ENCODE measurements at places on chromosomes 13 and 19.

- DNase-seq, result no peak
These were observed 15.5 kb downstream of the BTBD2 start for GRCh38 chr19:1999856-2000515.

DNA sequence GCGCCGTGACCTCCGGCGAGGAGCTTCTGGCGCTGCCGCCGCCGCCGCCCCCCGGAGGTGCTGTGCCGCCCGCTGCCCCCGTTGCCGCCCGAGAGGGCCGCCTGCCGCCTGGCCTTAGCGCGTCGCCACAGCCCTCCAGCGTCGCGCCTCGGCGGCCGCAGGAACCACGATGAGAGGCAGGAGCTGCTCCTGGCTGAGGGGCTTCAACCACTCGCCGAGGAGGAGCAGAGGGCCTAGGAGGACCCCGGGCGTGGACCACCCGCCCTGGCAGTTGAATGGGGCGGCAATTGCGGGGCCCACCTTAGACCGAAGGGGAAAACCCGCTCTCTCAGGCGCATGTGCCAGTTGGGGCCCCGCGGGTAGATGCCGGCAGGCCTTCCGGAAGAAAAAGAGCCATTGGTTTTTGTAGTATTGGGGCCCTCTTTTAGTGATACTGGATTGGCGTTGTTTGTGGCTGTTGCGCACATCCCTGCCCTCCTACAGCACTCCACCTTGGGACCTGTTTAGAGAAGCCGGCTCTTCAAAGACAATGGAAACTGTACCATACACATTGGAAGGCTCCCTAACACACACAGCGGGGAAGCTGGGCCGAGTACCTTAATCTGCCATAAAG is 4.8 kb downstream of the PDX1 start:
- no peak for DNase-seq

- DNase-seq, result no peak
These were observed 710.0 kb upstream of the ARGLU1 start for GRCh38 chr13:107277911-107278310.

DNA sequence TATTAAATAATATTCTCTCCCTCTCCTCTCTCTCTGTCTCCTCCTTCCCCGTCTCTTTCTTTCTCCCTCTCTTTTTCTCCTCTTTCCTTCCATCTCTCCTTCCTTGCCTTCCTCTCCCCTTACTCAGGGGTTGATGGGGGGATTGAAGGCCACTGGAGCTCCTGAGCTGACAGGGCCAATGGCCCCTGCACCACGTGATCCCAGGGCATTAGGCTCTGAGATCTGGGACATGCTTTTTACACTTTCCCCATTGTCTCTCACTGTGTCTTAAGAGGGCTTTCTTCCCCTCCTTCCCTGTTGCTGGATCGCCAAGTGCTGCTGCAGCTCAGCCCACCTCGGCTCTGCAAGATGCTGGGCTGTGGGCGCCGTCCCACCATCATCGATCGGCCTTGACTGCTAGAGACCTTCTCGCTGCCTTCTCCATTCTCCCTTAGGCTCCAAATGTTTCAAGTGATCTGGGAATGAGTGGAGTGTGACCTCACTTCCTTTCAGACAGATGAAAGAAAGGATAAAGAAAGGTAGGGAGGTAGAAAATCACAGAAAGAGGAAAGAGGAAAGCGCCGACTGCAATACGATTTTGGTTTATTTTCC is 42.2 kb downstream of the COL4A1 start:
- no peak for DNase-seq

- DNase-seq, result no peak
These were observed 219.9 kb upstream of the IRS2 start for GRCh38 chr13:110006304-110006703.

- no peak for DNase-seq
These were observed 17.8 kb downstream of the HCN2 start for GRCh38 chr19:607301-608154.

DNA sequence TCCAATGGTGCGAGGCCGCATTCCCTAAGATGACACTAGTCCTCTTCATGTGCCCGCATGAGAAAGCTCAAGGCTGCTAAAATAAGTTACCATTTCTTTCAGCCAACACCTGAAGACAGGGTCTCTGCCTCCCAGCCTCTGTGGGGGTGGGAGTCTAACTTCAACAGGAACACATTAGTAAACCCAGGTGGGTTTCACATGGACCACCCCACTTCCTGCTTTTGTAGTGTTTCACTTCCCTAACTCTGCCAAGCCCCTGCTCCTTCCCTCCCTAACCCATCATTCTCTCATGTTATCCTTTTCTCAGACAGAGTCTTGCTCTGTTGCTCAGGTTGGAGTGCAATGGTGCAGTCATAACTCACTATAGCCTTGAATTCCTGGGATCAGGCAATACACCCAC is 783.6 kb downstream of the UQCRFS1 start:
- DNase-seq, result no peak

GRCh38 chr19:46730187-46730586 is 13.3 kb upstream of the PRKD2 start:
- no peak for DNase-seq

- no peak for DNase-seq
These were observed 620.3 kb upstream of the PCDH20 start for GRCh38 chr13:62035981-62036380.

DNA sequence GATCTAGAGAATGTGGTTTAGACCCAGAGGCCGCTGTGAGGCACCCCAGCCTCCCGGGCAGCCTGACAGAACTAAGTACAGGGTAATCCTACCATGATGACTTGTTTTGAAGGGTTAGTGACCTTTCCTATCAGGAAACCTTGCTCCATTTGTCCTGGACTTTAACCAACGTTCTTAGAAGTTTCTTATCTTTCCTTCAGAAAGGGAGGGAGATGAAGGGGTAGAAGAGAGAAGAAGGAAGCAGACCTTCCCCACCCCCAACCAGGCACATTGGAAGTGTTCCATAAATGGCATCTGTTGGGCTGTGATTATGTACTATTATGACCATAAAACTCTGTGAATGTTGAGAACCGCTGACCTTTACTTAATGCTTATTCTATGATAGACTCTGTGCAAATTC is 184.2 kb downstream of the OXGR1 start:
- no peak for DNase-seq
